ENCODE measurements at places on chromosomes 6 and 20. TPM values are rescaled to one million over a fixed set of nuclear protein-coding genes. Genes with fewer than 3 reads are reported as not detected.

- DNase-seq: no peak
Measured at GRCh38 chr6:124479991-124480430, 482.2 kb upstream of the RNF217 start.

DUSP15 gene
- total RNA-seq: not detected

- DNase-seq: no peak
Measured at GRCh38 chr6:77638129-77638830, 14.6 kb upstream of the MEI4 start.

DNA sequence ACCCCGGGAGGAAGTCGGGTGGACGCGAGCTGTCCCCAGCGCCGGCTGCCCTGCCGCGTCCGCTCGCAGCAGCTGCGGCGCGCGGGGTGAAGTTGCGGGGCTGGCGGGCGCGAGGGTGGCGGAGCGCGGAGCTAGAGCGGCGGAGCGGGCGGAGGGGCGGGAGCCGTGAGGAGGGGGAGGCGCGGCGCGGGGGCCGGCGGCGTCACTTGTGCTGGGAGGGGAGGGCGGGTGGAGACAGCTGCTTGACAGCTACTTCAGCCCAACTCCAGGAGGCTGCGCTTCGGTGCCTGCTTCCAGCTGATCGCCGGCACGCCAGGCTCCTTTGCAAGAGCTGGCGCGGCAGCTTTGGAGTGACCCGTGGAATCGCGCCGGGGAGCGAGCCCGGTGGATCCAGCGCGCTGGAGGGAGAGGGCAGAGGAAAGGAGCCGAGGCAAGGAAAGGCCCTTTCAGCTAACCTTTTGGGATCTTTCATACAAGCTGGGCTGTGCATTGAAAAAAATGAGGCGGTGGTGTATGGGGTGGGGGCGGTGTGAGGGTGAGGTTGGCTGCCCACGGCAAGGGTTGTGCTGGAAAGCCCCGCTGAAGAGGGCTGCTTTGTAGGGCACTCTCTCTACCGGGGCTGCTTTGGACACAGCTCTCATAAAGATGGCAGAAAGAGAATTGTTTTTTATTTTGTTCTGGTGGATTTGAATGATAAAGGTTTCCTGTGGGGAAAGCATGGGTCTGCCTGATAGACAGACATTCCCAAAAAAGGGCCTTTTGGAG is 24.6 kb downstream of the RIPOR2 start:
- DNase-seq: no peak

PPP2R5D gene
- 36.6 TPM for total RNA-seq

DNA sequence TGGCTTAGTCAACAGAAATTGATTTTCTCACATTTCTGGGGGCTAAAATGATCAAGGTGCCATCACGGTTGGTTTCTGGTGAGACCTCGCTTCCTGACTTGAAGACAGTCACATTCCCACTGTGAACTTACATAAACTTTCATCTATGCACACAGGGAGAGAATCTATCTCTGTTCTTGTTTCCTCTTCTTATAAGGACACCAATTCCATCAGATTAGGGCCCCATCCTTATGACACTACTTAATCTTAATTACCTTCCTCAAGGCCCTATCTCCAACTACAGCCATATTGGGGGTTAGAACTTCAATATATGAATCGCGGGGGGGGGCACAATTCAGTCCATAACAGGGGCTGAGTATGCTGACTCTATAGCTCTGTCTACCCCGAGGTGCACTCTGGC is 10.6 kb upstream of the SCGN start:
- no peak for DNase-seq

DNA sequence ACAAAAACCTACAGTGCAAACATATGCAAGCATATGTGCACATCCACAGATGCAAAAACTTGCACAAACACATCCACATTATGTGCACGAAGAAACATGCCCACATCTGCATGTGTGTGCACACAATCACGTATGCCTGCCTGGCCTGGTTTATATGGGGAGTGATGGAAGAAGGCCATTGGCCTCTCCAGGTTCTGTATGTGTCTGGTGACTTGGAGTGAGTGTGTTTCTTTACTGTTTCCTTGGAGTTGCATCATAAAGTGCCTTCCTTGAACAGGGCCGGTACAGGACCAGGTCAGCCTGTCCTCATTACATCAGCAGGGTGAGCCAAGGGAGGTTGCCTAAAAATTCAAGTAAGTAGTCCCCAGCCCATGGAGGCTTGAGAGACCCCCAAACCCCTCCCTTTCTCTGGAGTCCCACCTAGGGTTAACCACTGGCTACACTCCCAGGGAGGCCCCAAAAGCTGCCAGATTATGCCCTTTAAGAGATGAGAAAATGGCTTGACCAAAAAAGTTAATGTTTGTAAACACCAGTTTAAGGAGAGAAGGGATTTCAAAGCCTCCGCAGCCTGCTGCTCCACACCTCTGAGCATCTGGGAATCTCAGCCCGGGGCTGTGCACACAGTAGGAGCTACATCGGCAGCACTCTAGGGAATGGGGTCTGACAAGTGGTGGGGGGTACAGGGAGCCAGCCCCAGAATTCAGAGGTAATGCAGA is 140.8 kb downstream of the VEGFA start:
- DNase-seq: no peak

PLN gene
- total RNA-seq: not detected

- DNase-seq: no peak
Measured at GRCh38 chr6:34096193-34096592, 49.7 kb downstream of the GRM4 start.

- DNase-seq: no peak
Measured at GRCh38 chr6:33927616-33928015, 123.8 kb upstream of the MLN start.

DNA sequence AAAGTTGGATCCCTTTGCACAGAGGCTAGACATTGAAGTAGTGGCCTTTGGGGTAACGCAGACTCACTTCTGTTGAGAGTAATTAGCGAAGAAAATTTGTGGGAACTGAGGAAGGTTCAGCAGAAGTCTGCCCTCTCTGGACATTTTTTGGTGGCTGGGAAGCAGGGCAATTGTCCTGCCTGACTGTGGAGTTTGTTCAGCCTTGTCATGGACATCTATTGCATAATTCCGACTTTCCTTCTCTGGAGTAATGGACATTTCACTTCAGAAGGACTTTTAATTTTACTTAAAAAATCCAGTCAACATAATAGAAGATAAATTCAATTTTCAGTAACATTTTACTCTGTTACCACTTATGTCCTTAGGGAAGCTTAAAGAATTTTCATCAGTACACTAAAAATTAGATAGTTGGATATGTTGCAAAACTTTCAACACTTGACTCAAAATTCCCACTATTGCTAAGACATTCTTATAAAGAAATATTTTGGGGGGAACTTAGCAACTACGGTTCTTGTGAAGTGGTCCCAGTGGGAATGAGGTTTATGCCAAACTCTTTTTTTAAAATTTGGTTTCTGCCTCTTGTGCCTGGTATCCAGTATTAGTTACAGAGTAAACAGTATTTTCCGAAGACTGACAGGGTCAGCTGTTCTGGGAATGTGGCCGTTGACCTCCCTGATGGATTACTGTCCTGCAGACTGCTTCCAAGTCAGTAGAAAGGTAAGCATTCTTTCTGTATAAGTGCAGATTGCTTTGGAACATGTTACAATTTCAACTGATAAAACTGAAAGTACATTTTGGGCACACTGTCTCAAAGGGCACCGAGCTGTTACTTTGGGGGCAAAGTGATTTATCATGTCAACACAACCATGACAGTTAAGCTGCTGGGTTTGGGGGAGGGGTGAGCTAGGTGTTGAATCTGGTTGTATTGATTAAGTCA is 100.6 kb upstream of the MLIP start:
- DNase-seq: no peak

LRFN2 gene
- total RNA-seq: not detected

DNA sequence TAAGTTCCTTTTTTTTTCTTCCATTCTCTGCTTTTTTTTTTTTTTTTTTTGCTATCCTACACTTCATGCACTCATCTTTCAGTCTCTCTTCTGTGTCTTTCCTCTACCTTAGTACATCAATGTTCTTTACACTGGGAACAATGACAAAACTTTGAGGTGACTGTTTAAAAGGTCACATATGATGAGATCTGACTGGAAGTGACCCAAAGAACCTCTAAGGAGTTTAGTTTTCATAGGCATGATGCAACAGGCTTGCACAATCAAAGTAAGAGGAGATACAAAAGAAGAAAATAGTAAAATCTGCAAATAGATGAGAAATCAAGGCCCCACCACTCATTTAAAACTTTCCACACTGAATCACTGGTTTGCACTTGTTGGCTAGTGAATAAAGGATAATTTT is 840.8 kb downstream of the TBC1D32 start:
- no peak for DNase-seq

GSTA1 gene
- not detected for total RNA-seq

DNA sequence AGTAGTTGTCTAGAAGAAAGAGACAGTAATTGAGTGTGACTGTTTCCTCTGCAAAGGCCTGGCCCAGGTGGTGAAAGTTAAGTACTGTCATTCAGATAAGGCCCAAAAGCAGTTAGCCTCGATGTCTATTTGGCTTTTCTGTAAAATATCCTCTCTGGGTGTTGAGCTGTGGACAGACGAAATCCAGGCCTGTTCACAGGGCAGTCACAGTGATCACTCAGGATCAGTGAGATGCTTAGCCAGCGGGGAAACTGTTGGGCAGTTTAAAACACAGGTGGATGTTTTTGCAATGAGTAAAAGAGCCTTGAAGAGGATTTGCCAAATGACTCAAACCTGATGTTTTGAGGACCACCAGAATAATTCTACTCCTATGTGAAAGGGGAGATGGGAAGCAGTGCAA is 22.0 kb upstream of the PRDM1 start:
- no peak for DNase-seq

VSX1 gene
- total RNA-seq: not detected

SLC35B2 gene
- total RNA-seq: 20.7 TPM

DNA sequence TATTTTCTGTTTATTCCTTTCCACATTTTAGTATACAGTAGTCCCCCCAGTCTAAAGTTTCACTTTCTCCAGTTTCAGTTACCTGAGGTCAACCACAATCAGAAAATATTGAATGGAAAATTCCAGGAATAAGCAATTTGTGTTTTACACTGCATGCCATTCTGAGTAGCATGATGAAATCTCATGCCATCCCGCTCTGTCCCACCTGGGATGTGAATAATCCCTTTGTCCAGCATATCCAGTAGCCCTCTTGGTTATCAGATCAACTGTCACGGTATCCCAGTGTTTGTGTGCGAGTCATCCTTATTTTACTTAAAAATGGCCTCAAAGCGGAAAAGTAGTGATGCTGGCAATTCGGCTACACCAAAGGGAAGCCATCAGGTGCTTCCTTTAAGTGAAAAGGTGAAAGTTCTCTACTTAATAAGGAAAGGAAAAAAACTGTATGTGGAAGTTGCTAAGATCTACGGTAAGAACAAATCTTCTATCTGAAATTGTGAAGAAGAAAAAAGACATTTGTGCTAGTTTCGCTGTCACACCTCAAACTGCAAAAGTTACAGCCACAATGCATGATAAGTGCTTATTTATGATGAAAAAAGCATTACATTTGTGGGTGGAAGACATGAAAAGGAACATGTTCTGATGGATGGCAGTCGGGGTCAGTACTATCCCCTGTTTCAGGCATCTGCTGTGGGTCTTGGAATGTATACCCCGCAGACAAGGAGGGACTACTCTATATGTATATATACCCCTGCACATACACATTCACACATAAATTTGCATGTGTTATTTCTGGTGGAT is 11.3 kb downstream of the NOX3 start:
- no peak for DNase-seq

DNA sequence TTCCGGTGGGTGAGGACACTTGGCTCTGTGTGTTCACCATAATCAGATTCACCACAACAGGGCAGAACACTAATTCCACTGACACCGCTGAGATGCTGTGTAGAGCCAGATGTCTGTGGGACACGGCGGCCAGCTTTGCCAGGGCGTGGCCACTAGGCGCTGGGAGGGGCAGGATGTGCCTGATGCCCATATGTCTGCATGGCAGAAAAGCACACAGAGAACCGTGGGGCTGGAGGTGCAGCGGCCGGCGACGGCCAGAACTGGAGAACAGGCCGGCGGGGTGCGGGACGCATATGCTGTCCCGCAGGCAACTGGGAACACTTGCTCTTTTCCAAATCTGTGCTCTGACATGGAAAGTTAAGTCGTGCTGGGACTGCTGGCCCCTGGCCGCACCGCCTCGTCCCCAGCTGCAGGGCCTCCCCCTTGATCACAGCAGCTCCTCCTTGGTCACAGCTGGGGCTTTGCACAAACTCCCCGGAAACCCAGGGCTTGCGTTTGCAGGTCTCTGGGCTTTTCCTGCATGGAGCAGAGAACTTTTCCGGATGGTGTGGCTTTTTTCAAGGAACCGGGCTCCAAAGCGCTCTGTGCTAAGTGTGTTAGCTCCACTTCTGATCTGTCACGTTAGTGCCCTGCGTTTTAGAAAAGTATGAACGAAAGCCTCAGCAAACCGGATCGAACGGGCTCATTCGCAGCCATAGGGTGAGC is 31.1 kb downstream of the NTSR1 start:
- peak; percentile 65 for DNase-seq

- no peak for DNase-seq
Measured at GRCh38 chr6:170314983-170315382, 8.4 kb downstream of the FAM120B start.

GRCh38 chr6:169803271-169803811 is 51.9 kb downstream of the ERMARD start:
- DNase-seq: peak; percentile 7

OOEP gene
- total RNA-seq: not detected

DNA sequence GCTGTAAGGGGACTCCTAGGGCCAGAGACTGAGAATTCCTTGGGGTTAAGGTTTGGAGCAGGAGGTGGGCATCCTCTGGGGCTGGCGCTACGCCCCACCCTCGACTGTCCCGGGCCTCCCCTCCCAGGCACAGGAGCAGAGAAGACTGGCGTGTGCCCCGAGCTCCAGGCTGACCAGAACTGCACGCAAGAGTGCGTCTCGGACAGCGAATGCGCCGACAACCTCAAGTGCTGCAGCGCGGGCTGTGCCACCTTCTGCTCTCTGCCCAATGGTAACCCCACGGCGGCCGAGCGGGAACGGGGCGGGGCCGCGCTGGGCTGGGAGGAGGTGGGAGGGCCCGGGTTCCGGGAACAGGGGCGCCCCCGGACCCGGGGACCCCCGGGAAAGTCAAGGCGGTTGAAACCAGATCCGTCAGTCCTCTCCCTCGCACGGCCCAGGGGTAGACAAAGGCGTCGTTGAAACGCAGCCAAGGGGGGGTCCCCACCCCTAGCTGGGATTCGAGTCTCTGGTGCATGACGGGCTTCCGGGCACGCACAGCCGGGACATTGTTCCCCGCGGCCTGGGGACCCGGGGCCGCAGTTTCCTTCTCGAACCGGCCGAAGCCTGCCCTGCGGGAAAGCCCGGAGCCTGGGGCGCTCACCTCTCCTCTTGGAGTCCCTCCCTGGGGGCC is 844 bp downstream of the WFDC2 start:
- DNase-seq: no peak

DNA sequence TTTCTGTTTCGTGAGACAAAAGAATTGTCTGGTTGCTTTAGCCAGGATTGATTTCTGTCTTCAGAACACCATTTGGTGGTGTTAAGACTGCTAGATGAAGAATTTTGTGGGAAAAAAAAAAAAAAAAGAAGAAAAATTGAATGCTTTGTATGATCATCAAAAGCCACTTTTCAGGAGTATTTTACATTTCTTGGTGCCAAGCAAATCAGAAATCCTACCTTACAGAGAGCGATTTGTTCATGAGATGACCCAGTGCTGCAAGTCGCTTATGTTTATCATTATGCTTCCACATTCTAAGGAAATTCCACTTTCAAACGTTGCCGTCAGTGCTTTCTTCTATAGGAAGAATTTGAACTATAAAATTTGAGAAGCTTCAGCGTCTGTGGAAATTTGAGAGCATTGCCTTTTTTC is 228.7 kb downstream of the BCKDHB start:
- no peak for DNase-seq
